ENCODE measurements at places on chromosomes 16 and 17. TPM values are rescaled to one million over a fixed set of nuclear protein-coding genes. Genes with fewer than 3 reads are reported as not detected.

Gene CACNG3
- not detected for total RNA-seq

Gene CA7
- total RNA-seq: not detected

Gene CBLN1
- total RNA-seq: 0.72 TPM

Gene KRT15
- total RNA-seq: not detected

Gene TM4SF5
- 6.7 TPM for total RNA-seq

Gene TBC1D26
- total RNA-seq: 0.37 TPM

Gene INO80E
- total RNA-seq: 17.8 TPM

Gene TEKT1
- total RNA-seq: not detected

Gene TMEM220
- total RNA-seq: 14.1 TPM

Gene NOD2
- total RNA-seq: 1.8 TPM

Gene PPY
- total RNA-seq: not detected

Gene NF1
- 86.6 TPM for total RNA-seq

Gene DHRS7C
- not detected for total RNA-seq
